H54 (cell line): ENCODE measurements at places on chromosomes 7 and 10.

DNA sequence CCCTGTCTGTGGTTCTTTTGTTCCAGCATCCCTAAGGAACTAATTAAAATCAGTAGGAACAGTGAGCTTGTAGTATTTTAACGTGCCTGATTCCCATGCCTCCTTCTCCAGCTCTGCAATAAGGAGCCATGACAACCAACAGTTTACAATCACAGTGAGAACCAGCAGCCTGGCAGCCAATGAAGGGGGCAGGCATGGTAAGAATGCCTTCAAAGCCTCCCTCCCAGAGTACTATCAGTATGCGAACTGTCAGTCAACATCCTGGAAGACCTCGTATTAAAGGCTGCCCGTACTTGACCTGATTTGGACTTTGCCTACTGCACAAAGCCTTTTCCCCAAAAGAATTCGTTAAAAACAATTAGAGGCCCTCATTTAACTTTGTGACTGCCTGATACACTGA is 7.7 kb downstream of the ZPBP start:
- DNase-seq, result no peak

- DNase-seq, result no peak
These were observed 231.8 kb downstream of the WDR11 start for GRCh38 chr10:121082984-121083383.

GRCh38 chr10:133258818-133259601 is 17.7 kb downstream of the ADAM8 start:
- DNase-seq, result peak; percentile 92

DNA sequence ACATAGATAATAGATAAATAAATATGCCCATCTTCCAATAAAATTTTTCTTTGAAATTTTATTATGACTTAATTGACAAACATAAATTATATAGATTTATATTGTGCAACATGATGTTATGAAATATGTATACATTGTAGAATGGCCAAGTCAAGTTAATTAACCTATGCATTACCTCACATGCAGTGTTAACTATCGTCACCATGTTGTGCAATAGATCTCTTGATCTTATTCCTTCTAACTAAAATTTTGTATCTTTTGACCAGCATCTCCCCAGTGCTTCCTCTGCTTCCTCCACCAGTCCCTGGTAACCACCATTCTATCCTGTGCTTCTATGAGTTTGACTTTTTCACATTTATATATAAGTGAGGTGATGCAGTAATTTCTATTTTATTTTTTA is 259.6 kb downstream of the SUGCT start:
- no peak for DNase-seq

DNA sequence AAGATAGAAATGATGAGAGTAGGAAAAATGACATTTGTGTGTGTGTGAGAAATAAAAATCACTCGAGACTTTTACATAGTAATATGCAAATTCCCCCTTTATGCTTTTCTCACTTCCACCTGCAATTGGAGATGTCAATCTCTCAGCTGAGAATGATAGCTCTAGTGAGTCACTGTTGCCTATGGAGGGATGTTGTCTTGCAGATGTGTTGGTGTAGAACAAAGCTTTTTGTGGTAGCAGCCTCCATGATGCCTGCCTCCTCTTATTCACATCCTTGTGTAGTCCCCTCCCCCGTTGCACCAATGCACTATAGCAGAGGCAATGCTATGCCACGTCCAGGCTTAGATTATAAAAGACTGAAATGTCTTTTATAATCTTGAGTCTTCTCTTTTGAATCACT is 33.8 kb downstream of the SPAG6 start:
- DNase-seq, result no peak

DNA sequence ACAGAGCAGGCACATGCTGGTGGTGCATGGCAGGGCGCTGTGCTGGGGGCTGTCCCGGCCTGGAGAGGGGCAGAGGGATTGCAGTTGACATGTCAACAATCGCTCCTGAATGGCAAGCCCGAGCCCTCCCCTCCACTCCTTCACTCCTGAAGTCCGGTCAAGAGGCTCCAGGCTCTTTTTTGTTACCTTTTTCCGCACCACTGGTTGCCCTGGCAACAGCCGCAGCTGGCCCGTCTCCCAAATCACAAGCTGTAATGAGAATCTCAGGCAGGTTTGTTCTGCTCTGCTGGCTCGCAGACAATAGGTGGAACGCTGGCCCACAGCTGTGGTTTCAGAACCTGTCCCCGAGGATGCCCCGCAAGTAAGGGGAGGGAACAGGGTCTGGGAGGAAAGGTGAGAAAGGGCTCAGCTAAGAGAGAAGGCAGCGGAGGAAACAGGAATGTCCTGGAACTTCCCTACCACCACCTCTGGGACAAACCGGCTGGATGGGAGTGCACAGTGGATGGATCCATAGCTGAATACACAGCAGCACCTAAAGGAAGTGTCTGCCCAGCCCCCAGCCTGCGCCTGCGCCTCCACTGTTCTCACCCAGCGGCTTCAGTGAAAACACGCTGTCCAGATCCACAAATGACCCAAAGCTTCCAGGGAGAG is 58.9 kb downstream of the CALML3 start:
- DNase-seq, result no peak

GRCh38 chr10:61733358-61733940 is 70.7 kb downstream of the CABCOCO1 start:
- peak; percentile 4 for DNase-seq

DNA sequence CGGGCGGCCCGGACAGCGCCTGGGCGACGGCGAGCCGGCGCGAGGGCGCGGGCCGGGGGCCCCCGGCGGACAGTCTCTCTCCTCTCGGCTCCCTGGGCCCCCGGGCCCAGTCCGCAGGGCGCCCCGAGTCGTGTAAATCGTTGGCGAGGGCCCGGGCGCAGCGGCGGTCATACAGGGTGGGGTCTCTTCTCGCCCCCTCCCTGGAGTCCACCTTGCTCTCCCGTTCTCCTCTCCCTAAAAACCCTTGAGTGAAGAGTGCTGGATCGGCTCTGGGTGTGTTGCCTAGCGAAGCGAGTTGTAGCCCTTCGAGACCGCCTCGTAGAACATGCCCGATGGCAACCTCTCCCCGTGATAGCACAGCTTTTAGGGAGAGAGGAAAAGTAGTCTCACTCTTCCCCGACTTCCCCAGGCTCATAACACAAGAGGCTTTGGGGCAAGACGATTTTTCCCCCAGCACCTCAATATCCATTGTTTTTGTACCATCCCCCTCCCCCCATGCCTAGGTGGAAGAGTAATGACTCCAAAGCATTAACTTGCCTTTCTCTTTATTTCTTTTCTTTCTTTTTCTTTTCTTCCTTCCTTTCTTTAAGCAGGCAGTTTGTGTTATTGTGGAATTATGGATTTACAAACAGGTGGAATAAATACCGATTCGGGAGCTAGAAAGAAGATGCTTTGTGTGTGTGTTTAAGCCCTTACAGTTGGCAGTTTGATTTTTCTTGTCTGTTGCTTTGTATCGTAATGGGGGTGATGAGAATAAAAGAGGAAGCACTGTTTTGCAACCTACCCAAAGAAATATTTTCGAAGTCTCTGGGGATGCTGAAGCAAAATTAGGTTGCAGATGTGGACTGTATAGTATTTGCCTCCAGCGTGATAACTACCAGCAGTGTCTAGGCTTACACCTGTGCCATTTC is 822 bp downstream of the SHOC2 start:
- peak; percentile 19 for DNase-seq

DNA sequence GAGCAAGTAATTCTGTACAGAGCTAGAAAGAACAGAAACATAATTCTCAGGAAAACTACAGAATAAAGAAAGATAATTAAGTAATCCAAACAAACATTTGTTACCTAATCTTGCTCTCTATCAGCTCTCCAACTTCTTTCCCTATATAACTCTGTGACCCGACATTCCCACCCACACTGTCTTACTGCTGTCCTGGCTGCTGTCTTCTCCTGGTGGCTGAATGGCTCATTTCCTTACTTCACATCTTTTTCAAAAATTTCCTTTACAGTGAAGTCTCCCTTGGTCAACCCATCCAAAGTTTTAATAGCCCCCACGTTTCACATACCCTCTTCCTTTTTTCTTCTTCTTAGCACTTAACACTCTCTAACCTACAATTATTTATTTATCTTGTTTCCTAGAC is 64.0 kb downstream of the HYCC1 start:
- no peak for DNase-seq

GRCh38 chr10:102752266-102752930 is 8.7 kb downstream of the WBP1L start:
- no peak for DNase-seq

GRCh38 chr7:47581804-47582763 is at the start of gene TNS3:
Gene TNS3, minus strand, starts transcription at chr7:47582111. Its CDS starts 142,475 bp downstream, at chr7:47439636.
- DNase-seq, result peak; percentile 83

- DNase-seq, result no peak
These were observed 55.5 kb upstream of the STARD3NL start for GRCh38 chr7:38122501-38122900.

GRCh38 chr10:112911206-112911605 is 38.8 kb upstream of the TCF7L2 start:
- DNase-seq, result no peak

GRCh38 chr7:107315716-107316220 is 147.0 kb downstream of the HBP1 start:
- no peak for DNase-seq

GRCh38 chr7:127759945-127760421 is 108.0 kb downstream of the SND1 start:
- DNase-seq, result no peak

DNA sequence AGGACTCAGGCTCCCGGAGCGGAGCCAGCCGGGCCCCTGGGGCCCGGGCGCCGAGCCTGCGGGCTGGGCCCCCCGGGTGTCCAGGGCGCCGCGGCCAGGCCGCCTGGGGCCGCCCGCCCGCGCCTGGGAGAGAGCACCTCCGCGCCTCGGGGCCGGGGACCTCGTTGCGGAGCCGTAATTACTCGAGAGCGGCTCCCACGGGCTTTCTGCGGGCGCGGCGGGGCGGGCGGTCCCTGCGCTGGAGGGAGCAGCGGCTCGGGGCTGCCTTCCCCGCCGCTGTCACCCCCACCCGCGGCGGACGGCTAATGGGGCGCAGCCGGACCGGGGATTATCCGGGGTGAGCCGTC is 1.5 kb downstream of the GNB2 start:
- no peak for DNase-seq
